Activated T-helper 2 cell treated with anti-CD3 and anti-CD28 coated beads, Interferon-gamma antibody, Interleukin-2, Interleukin-4, amounts not matched to agents 10 μg/mL and 5 μg/mL and 100 μg/mL, durations not matched to agents 14 hours and 24 hours and 36 hours (primary cell): ENCODE measurements at places on chromosomes 1 and 21.

DNA sequence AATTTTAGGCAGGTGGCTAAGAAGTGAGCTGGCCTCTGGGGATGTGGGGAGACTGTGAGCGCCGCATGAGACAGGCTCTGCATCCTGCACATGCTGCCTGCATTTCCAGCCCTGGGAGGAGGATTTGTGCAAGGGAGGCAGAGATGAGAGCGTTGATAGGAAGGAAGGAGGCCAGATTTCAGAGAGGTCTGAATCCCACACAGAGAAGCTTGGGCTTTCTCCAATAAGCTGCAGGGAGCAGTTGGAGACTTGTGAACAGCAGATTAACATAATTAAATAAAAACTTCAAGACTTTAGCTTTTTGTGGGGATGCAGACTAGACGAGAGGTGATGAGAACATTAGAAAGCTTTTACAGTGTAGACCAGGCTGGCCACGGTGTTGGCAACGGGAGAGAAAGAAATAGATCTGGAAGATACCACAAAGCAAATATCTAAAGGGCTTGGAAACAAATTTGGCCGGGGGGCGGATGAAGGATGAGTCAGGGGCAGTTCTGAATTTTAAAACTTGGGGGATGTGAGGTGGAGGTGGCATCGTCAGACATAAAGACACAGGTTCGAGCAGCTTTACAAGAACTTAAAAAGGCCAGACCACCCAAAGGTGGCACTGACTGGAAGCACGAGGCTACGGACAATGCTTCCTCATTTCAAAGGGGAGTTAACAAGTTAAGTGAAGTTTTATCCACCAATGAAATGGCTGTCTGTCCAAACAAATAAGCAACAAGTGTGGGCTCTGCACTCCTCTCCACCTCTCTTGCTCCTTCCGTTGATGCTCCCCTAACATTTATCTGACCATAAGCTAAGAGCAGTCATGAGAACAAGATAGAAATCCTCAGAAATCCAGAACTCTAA, 57.0 kb downstream of the HIVEP3 start:
- DNase-seq: no peak

GRCh38 chr1:206890125-206891060, 6.8 kb upstream of the IL24 start:
- DNase-seq: no peak

DNA sequence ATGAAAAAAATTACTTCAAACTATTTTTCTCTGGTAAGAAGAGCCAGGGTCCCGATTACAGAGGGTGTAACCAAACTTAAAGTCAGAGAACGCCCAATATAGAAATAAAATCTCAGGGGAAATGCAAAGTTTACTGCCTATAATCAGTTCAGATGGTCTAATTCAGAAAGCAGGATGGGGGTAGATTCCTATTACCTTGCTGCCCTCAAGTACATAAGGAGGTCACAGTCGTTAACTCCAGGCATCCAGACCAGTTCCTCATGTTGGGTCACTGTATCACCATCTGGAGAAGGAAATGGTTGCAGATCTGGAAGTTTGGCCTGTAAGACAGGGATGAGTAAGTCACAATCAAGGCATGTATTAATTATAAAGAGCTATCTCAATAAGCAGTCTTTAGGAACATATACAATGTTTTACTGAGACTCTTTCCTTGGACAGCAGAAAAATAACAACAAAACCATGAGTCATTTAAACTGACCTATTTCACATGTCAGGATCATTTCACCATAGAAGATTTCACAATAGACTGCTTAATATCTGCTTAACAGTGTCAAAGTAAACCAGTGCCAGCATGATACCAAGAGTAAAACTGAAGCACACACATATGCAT, 179.4 kb downstream of the SLC45A1 start:
- no peak for DNase-seq

DNA sequence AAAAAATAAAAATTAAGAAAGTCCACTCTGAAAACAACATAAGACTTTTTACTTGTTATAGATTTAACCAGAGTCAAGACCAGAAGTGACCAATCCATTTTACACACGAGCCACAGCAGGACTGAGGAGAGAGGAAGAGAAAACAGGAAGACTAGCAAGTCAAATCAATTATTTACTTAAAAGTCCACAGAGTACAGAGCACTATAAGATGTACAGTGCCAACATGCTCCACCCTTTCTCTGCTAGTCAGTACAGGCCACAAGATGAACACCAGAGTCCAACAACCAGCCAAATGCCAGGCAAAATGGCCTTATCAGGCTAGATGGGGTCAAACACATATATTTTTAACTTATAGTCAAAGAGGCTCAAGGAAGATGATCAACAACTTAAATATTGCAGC, 19.5 kb downstream of the LUZP1 start:
- no peak for DNase-seq

- no peak for DNase-seq
These were observed 86.4 kb upstream of the RUNX1 start for GRCh38 chr21:35135481-35135880.
